ENCODE measurements at places on chromosomes 6 and 20.

DNA sequence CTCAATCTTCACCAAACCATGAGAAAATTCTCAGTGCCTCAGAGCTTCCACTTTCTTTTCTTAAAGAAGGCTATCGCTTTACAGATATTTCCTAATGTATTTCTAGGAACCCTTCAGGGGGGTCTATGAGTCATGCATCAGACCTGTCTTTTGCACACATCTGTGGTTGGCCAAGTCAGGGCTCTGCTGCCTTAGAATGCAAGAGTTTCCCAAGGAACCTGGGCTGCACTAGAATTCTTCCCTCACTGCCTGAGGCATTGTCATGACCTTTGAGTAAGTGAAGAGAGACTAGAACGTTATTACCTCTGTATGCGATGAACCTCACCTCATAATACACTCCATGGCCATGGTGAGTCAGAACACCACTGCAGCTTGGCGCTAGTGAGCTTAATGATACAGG is 365.0 kb upstream of the ID4 start:
- H3K4me1 ChIP-seq = no peaks in the 10 kb centered on the region
- no peaks in the 10 kb centered on the region for H3K27me3 ChIP-seq
- no peak for DNase-seq
- H3K27ac ChIP-seq = no peak overlapping the region
- H3K4me3 ChIP-seq = no peak overlapping the region

DNA sequence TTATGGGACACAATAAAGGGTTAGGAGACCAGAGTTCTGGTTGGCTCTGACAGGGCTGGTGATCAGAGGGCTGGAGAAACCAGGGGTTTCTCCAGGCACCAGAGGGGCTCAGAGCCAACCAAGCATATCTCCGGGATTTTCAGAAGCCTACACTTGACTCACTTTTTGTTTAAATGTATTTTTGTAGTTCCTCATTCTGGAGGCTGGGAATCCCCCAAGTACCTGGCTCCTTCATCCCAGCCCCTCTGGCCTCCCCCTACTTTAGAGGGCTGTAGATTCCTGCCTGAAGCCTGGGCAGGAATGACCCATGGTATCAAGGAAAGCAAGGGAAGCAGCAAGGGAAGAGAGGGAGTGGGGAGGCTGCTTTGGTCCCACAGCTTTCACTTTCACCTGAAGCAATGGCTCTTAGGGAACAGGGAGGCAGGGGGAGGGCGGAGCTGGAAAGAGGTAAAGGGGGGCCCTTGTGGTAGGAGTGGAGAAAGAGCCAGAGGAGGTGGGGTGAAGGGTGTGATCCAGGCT is 973 bp downstream of the CD40 start:
- no peak overlapping the region for H3K27ac ChIP-seq
- H3K4me1 ChIP-seq = peaks cover 14% of the 10 kb centered on the region
- no peak for DNase-seq
- peaks cover 18% of the 10 kb centered on the region for H3K27me3 ChIP-seq
- H3K4me3 ChIP-seq = no peak overlapping the region

DNA sequence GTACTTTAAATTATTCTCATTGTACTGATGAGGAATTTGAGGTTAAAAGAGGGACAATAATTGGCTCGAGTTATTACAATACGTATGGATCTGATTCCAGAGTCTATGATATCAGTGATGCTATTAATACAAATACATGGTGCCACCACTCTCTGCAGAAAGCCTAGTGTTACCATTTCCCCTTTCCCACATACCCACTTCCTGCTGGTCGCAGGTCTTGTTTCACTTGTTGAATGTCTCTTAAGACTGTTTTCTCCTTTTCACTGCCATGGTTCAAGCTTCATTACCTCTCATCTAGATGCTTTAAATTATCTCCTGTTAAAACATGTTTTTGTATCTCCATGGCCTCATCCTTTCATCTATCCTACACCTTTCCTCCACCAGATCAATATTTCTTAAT is 62.0 kb downstream of the FHL5 start:
- peaks cover 3% of the 10 kb centered on the region for H3K4me1 ChIP-seq
- no peak overlapping the region for H3K4me3 ChIP-seq
- H3K27me3 ChIP-seq = peaks cover 28% of the 10 kb centered on the region
- no peaks in the 10 kb centered on the region for H3K36me3 ChIP-seq
- no peak overlapping the region for H3K27ac ChIP-seq

DNA sequence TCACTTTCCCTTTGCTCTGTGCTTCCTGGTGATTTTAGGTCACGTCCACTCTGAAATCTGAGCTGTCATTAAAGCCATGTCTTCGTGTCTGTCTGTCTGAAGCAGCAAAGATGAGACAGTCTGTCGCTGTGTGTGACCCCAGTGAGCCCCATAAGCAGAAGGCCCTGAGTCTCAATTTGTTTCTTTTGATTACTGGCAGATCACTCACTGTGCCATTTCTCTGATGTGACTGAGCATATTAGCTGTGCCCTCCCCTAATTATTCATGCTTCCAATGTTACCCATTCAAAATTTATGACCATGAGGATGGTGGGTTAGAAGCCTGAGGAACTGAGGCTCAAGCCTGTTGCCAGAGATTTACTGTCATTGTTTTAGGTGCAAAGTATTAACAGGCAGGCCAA is 117.6 kb downstream of the PLCB1 start:
- no peak for DNase-seq
- no peaks in the 10 kb centered on the region for H3K36me3 ChIP-seq
- H3K27ac ChIP-seq = no peak overlapping the region
- H3K4me1 ChIP-seq = no peaks in the 10 kb centered on the region
- H3K27me3 ChIP-seq = no peaks in the 10 kb centered on the region

DNA sequence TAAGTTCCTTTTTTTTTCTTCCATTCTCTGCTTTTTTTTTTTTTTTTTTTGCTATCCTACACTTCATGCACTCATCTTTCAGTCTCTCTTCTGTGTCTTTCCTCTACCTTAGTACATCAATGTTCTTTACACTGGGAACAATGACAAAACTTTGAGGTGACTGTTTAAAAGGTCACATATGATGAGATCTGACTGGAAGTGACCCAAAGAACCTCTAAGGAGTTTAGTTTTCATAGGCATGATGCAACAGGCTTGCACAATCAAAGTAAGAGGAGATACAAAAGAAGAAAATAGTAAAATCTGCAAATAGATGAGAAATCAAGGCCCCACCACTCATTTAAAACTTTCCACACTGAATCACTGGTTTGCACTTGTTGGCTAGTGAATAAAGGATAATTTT is 840.8 kb downstream of the TBC1D32 start:
- no peak overlapping the region for H3K27ac ChIP-seq
- no peaks in the 10 kb centered on the region for H3K4me1 ChIP-seq
- H3K4me3 ChIP-seq = no peak overlapping the region
- H3K27me3 ChIP-seq = no peaks in the 10 kb centered on the region
- DNase-seq = no peak
